Hippocampal formation (tissue), 2 donors: ENCODE measurements at places on chromosomes 6 and 20.

- no peak for DNase-seq
Observed at GRCh38 chr6:79450984-79451383, 86.2 kb downstream of the LCA5 start.

GRCh38 chr6:159602431-159603041, 90.5 kb downstream of the SOD2 start:
- DNase-seq = no peak

DNA sequence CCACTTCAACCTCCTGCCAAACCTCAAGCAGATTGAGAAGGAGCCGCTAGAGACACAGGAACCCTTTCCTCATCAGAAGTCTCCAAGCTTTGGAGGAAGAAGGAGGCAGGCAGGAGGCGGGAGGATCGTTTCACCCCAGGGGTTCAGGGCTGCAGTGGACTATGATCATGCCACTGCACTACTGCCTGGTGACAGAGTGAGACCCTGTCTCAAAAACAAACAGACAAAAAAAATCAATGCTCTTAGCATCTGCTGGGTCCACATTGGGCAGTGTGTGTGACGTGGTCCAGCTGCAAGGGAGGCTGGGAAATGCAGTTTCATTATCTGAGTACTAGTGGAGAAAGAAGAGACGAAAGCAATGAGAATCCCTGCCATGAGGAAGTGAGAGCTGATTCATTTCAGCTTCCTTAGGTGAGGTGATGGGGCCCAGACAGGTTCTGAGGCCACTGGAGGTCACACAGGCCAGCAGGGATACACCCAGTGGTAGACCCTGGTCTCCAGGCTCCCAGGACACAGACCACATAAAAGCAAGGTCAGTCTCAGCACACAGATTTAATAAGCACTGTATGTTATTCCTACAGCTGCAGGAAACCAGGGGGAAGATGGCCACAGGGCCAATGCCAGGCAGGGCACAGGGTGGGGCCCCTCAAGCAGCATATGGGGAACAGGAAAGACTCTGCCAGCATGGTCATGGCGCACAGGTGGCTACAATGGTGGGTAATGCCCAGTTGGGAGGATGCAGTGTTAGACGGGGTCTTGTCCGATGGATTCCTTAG, 4.3 kb downstream of the GFRA4 start:
- no peak for DNase-seq

GRCh38 chr6:80622641-80623040, 516.2 kb downstream of the BCKDHB start:
- no peak for DNase-seq

- no peak for DNase-seq
Observed at GRCh38 chr6:131945971-131946370, 5.2 kb downstream of the CCN2 start.

DNA sequence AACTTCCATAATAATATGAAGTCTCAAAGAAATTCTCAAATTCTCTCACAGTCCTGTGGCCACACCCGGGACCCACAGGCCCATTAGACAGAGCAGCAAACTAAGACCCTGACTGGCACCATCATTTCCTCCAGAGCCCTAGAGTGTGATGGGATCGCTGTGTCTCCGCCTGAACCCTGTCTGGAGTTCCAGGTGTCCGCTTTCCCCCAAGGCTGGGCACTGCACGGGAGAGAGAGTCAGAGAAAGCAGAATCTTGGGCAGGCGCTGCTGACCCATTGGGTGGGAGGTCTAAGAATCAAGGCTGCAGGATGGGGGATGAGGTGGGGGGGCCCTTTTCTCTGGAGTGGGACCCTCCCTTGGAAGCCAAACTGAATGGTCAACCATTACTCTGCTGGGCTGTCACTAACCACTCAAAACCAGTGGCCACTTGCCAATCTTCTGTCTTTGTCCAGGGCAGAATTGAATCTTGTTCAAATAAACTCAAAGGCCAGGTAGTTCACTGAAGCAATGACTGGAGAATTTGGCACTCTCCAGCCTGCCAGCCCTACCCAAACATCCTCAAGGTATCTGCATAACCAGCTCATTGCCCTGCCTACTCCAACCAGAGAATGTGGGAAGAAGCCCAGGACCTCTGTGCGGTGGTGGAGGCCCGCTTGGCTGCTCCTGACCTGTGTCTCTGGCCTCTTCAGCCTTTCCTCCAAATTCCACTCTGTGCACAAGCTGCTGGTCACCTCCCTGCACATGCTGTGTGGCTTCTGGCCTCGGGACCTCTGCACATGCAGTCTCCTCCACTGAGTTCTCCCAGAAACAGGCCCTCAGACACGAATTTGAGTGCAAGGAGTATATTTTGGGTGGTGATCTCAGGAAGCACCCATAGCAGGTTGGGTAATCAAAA, 141.1 kb downstream of the CEBPB start:
- no peak for DNase-seq

DNA sequence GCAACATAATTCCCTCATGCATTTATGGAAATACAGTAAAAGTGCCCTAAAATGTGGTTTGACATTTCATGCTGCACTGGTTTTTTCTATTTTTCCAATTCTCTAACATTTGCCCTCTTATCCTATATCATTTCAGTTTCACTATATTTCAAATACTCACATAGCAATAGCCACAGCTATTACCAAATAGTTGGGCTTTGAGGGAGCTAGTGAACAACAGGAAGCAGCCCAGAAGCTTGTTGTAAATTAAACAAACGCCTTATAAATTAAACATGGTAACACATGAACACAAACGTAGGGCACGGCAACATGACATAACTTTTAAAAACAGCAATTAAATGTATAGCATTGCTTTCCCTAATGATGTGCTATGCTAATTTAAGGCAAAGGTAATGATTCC, 469.0 kb downstream of the CDC5L start:
- DNase-seq = no peak

GRCh38 chr6:136039185-136039584, 187.7 kb downstream of the PDE7B start:
- no peak for DNase-seq

DNA sequence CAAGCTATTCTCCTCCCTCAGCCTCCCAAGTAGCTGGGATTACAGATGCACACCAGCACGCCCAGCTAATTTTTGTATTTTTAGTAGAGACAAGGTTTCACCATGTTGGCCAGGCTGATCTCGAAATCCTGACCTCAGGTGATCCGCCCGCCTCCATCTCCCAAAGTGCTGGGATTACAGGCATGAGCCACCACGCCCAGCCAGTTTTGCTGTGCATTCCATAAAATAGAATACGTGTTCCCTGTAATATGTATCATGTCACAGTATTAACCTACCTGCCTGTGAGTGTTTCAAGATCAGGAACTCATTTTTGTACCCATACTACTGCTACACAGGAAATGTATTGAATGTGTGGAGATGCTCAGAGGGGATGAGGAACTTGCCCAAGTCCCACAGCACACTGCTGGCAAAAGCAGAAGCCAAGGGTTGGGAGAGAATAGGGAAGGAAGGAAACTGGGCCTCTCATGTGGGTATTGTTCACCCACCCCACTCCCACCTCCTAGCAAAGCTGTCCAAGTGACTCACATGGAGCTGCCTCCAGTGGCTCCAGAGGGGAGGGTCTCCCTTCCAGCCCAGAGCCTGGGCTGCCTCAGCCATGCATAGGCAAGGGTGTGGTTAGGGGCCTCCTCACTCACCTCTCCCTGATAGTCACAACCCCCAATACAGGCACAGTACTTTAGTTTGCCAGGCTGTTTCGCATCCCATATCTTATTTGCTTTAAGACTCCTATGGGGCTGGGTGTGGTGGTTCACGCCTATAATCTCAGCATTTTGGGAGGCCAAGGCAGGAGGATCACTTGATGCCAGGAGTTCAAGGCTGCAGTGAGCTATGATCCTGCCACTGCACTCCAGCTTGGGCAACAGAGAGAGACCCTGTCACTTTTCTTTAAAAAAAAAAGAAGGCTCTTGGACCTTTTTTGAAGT, 9.4 kb downstream of the HM13 start:
- DNase-seq = no peak

GRCh38 chr20:50837532-50838321, 42.9 kb downstream of the BCAS4 start:
- no peak for DNase-seq

- DNase-seq = no peak
Observed at GRCh38 chr6:112744827-112745226, 397.7 kb downstream of the RFPL4B start.
